Gastroesophageal sphincter (tissue), 4 donors: ENCODE measurements at places on chromosomes 2 and 18. TPM values are rescaled to one million over a fixed set of nuclear protein-coding genes. Genes with fewer than 3 reads are reported as not detected.

DNA sequence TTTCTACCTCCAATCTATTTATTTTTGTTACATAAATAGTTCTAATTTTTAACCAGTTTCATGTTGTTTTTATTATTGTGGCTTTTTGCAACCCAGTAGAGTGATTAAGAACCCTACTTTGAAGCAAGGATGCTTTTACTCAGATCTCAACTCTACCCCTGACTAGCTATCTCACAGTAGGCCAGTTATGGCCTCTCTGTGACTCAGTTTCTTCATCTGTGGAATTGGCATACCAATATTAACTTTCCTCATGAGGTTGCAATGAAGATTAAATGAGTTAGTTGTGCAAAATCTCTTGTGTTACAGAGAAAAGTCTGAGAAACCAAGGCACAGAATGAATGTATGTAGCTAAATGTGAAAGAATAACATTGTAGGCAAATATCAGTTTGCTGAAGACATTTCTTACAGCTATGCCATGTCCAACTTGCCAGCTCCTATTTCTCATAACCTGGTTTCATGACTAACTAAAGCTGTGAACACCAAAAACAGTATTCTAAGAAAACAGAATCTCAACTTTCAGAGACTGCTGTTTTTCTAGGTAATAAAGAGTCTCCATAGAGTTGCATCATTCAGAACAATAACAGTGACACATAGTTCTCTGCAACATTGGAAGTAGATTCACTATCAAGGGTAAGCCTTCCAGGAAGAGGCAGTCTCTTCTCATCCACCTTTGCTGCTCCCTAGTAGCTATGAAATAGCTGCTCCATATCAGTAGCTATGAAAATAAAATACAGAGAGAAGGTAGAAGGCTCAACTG is 33.2 kb upstream of the CYTIP start:
- no peak for ATAC-seq

- ATAC-seq = no peak
These were observed 941.9 kb downstream of the SLC4A3 start for GRCh38 chr2:220569112-220569897.

DNA sequence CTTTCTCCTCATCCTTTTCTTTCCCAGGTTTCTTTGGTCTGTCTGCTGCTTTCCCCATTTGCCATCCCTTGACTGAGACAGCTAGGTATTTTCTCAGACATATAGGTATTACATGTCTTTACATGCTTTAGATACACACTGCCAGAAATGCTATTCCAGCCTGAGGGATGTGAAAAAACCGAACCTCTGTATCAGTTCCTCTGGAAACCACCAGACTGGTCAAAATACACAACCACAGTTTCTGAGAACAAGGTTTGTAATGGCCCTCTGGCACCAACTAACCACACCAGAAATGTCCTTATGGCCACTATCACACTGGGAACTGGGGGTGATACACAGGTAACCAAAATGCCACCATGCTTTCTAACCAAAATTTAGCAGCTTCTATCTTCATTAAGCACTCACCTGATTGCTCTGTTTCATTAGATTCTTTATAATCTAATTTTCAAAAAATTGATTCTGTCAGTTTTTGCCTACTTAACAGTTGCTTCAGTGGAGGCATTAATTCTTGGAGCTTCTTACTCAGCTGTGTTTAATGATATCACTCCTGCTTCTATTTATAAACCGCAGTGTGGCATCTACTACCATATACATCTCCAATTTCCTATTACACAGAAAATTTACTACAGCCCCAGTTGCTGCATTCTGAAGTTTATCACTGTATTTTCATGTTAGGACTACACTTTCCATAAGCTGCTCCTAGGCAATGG is 243.5 kb downstream of the WDPCP start:
- no peak for ATAC-seq

- ATAC-seq = no peak
These were observed 166.2 kb downstream of the ATAD2B start for GRCh38 chr2:23760736-23761135.

GRCh38 chr2:190809139-190809764 is 71.4 kb upstream of the GLS start:
- ATAC-seq = no peak

DNA sequence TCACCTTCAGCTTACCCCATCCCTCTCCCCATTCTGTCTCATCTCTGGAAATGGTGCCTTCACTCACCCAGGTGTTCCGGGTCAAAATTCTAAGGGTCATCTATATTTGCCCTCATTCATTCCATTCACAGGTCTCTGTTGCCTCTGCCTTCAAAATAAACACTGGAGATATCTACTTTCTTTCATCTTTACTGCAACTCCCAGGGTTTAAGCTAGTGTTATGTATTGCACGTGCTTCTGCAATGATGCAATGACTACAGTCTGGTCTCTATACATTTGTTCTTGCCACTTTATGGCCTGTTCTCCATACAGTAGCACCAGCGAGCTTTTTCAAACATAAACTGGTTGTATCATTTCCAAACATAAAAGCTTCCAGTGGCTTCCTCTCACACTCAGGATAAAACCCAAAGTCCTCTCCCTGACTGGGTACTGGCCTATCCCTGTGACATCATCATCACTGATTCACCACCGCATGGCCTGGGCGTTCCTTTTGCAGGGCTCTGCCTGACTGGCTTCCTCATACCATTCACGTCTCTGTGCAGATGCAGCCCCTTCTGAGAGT is 14.3 kb downstream of the DSG2 start:
- ATAC-seq = no peak

DNA sequence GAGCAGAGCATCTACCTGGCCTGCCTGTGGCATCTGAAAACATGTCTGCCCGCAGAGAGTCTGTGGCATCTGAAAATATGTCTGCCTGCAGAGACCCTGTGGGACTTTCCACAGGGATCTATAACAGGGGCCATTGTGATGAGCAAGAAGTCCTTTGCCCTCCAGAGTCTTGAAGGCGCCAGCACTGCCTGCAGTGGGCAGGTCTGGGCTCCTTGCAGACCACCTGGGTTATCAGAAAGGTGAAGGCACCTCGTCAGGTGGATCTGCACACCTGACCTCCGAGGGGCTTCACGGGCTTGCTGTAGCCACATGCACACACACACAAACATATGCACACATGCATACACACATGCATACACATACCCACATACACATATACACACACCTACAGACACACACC is 189.5 kb upstream of the HDAC4 start:
- ATAC-seq = no peak

DNA sequence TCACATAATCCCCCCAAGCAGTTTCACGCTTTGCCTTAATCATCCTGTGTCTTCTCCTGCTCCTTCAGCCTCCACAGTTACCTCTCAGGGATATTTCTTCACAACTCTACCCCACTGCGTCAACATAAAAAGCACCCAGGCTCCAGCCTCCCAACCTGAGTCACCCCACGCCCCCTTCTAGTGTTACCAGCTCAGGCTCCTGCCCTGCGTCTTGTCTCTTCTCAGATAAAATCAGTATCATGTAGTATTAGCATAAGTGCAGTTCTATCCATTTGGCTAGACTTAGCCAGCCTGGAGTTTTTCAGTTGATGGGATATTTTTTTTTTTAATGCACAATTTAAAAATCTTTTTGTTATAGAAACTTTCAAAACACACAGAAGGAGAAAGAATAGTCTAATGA is 9.6 kb upstream of the PELI1 start:
- ATAC-seq = no peak

Gene RGPD6
- 26.2 TPM for total RNA-seq

DNA sequence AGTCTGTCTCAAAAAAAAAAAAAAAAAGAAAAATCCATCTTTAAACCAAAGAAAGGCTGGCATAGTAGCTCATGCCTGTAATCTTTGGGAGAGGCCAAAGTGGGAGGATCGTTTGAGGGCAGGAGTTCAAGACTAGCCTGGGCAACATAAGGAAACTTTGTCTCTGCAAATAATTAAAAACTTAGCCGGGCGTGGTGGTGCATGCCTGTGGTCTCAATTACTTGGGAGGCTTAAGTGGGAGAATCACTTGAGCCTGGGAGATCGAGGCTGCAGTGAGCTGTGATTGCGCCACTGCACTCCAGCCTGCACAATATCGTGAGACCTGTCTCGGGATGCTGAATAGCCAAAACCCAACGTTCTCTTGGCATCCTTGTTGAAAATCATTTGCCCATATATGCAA is 6.1 kb downstream of the CNOT11 start:
- ATAC-seq = no peak

Gene ACMSD
- total RNA-seq = not detected

Gene MC2R
- total RNA-seq = not detected
